Right atrium auricular region (tissue), 2 donors: ENCODE measurements at places on chromosomes 1 and 21. TPM values are rescaled to one million over a fixed set of nuclear protein-coding genes. Genes with fewer than 3 reads are reported as not detected.

DNA sequence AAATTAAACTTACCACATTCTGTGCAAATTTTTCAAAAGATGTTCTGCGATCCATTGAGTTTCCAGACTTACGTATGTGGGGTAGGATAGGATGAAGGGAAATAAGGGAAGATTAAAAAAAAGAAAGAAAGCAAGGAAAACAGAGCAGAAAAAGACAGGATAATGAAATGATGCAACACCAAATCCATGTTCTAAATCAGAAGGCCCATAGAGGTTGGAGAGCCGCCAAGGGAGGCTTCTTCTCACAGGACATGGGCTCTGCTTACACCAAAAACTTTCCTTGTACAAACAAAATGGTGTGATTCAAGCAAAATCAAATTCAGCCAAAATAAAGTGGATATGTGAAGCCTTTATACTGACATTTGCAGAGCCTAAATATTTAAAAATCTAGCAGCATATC lies 189.5 kb upstream of the GREM2 start:
- DNase-seq = no peak
- H3K4me3 ChIP-seq = no peak overlapping the region
- H3K27ac ChIP-seq = no peak overlapping the region
- no peaks in the 10 kb centered on the region for H3K27me3 ChIP-seq

- H3K27me3 ChIP-seq = no peaks in the 10 kb centered on the region
- H3K4me1 ChIP-seq = no peaks in the 10 kb centered on the region
- DNase-seq = no peak
- H3K27ac ChIP-seq = no peak overlapping the region
- H3K36me3 ChIP-seq = no peaks in the 10 kb centered on the region
These were observed 616.0 kb upstream of the NR5A2 start for GRCh38 chr1:199411506-199411905.

DNA sequence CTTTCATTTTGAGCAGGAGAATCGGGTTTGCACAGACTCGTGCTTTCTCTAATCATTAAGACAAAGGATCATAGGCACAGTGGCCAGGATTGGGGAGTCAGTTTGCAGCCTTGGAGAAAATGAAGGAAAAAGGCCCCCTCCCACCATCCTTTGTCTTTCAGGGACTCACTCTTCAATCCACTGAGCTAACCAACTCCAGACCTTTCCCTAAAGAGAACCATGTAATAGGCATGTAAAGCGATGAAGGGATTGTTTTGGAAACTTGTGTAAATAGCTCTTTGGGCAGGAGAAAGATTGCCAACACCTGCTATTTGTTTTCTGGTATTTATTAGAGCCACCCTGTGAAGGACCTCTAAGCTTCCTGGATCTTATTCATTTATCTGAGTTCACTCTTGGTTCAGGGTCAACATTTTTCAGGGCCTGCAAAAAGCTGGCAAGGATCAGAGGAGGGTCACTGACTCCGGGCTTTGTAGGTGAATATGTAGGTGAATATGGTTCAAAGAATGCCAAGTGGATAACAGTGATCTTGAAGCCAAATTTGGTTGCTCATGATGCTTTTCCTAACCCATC lies 192.6 kb upstream of the FGGY start:
- H3K4me1 ChIP-seq = peaks cover 21% of the 10 kb centered on the region
- H3K27ac ChIP-seq = no peak overlapping the region
- H3K36me3 ChIP-seq = no peaks in the 10 kb centered on the region
- DNase-seq = no peak

DNA sequence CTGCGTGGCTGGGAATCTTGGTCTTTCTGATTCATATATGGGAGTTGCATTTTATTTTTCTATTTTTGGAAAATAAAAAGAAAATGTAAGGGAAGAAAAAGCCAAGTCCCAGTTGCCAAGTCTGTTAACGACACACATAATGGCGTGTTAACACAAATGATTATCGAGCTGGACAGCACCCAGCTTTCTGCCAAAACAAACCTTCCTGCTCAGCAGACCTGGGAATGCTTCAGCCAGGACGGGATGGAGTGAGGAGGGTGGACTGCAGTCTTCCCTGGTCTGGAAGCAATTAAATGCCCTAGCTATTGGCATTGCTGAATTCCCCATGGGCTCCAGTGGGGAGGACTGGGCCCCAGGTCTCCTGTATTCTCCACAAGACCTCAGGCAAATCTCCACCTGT lies 184.2 kb upstream of the USP24 start:
- no peaks in the 10 kb centered on the region for H3K4me1 ChIP-seq
- no peaks in the 10 kb centered on the region for H3K36me3 ChIP-seq
- H3K27ac ChIP-seq = no peak overlapping the region
- no peak overlapping the region for H3K4me3 ChIP-seq
- H3K27me3 ChIP-seq = no peaks in the 10 kb centered on the region

RNU5D-1 gene
- not detected for total RNA-seq

- no peak overlapping the region for H3K4me3 ChIP-seq
- no peak overlapping the region for H3K27ac ChIP-seq
- DNase-seq = peak; percentile 36
- no peaks in the 10 kb centered on the region for H3K27me3 ChIP-seq
These were observed 4.9 kb upstream of the ABCA4 start for GRCh38 chr1:94125551-94126514.

DNA sequence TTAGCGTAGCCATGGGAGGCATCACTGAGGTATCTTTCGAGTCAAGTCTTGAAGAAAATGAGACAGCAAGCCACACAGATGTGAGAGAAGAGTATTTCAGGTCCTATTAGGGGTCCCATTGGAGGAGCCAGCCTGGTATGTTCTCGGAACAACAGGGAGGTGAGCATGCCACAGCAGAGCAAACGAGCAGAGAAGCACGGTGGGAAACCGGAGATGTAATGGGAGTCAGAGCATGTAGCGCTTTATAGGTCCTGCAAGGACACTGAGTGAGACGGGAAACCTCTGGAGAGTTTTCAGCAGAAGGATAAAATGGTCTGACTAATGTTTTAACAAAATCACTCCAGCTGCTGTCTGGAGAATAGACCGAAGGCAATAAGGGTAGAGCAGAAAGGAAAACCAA lies 15.9 kb downstream of the H3-3A start:
- no peak for DNase-seq
- no peaks in the 10 kb centered on the region for H3K36me3 ChIP-seq
- H3K4me1 ChIP-seq = peaks cover 8% of the 10 kb centered on the region
- H3K4me3 ChIP-seq = no peak overlapping the region

- H3K27me3 ChIP-seq = no peaks in the 10 kb centered on the region
- DNase-seq = no peak
- peak overlapping the region; percentile 27 for H3K27ac ChIP-seq
- H3K4me1 ChIP-seq = no peaks in the 10 kb centered on the region
These were observed 47.6 kb downstream of the SPSB1 start for GRCh38 chr1:9340172-9340854.

DNA sequence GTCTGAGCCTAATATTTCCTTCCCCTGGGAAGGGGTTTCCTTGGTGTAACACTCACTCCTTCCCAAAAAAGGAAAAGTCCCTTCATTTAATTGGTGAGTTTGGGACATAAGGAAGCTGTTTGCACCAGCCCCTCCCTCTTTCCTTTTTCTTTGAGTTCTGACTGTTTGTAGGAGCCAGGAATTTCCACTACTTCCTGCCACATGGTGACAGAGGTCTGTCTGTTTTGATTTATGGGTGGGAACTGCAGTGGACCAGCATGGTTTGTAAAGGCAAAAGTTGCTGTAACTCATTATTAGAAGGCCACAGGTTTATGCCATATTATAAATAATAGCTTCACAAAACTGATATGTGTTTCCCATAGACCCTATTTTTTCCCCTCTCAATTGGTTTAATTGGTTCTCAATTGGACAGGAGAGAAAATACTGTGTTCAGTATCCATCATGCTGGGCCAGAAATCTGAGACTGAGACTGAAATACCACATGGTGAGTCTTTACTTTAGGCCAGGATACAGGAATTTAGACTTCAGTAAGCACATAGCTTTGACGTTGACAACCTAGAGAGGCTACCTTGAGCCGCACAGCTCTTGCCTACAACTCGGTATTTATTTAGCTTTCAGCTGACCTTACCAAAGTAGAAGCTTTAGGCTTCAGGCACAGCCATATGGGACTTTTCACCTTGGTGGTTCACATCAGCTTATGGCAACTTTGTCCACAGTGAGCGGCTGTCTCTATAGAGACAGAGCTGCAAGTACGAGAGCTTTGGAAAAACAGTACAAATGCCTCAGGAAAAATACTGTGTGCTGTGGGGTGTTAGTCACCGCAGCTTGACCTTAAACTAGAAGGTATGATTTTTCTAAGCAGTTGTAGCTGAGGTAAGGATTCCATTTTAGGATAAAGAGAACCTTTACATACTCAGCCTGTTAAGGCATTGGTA lies 40.0 kb upstream of the RGS7 start:
- H3K27me3 ChIP-seq = no peaks in the 10 kb centered on the region
- no peak for DNase-seq
- no peaks in the 10 kb centered on the region for H3K4me1 ChIP-seq
- no peak overlapping the region for H3K4me3 ChIP-seq
- H3K36me3 ChIP-seq = no peaks in the 10 kb centered on the region
- H3K27ac ChIP-seq = no peak overlapping the region

GRCh38 chr1:190679983-190680382 lies 202.3 kb upstream of the BRINP3 start:
- no peaks in the 10 kb centered on the region for H3K27me3 ChIP-seq
- H3K4me1 ChIP-seq = no peaks in the 10 kb centered on the region
- no peak overlapping the region for H3K27ac ChIP-seq
- H3K4me3 ChIP-seq = no peak overlapping the region

GRCh38 chr1:172230526-172230925 lies 190.0 kb upstream of the C1orf105 start:
- no peaks in the 10 kb centered on the region for H3K27me3 ChIP-seq
- H3K4me1 ChIP-seq = no peaks in the 10 kb centered on the region
- DNase-seq = no peak
- H3K27ac ChIP-seq = no peak overlapping the region

DNA sequence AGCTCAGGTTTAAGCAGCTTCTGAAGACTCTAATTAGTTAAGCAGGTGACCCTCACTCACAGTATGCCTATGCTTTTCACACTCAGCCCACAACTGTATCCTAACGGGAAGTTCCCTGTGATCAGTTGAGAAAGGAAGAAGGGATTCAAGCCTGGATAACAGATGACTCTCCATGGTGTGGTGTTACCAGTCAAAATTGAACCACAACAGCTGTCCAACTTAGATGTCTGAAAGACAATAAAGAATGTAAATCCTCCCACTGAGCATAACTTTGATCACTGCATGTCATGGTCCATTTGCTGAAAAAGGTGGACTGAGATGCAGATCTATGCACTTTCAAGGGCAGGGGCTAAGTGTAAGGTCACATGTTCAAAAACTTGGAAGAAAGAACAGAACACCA lies 32.3 kb upstream of the DIPK1A start:
- no peaks in the 10 kb centered on the region for H3K4me1 ChIP-seq
- H3K27me3 ChIP-seq = no peaks in the 10 kb centered on the region
- H3K27ac ChIP-seq = no peak overlapping the region
- DNase-seq = no peak

GRCh38 chr1:57858740-57859139 lies 434.9 kb upstream of the DAB1 start:
- DNase-seq = no peak
- no peaks in the 10 kb centered on the region for H3K36me3 ChIP-seq
- H3K4me3 ChIP-seq = no peak overlapping the region
- H3K27ac ChIP-seq = no peak overlapping the region
